ENCODE measurements at places on chromosomes 3 and 15.

- no peak for DNase-seq
Observed at GRCh38 chr3:18717598-18717997, 292.5 kb upstream of the SATB1 start.

- no peak for DNase-seq
Observed at GRCh38 chr3:172546628-172547214, 23.5 kb upstream of the TNFSF10 start.

GRCh38 chr15:65525622-65526021 lies 4.6 kb upstream of the HACD3 start:
- no peak for DNase-seq

- DNase-seq, result no peak
Observed at GRCh38 chr3:52393131-52393807, 51.6 kb downstream of the SEMA3G start.

DNA sequence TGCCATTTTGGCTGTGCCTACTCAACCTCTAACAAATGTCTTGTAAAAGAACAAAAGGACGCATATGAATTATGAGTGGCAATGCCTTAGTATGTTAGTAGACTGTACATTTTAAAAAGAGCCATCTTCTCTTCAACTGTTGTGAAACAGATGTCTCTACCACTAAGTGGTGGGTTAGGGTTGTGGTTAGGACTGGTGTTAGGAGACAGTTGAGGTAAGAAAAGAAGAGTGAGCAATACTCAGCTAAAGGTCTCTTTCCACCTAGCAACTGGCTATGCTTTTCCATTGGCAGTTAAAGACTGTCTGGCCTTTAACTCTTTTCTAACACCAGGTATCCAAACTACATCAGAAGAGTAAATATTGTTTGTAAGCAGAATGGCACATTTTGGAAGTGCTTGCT lies 221.7 kb upstream of the TBC1D5 start:
- DNase-seq, result no peak

DNA sequence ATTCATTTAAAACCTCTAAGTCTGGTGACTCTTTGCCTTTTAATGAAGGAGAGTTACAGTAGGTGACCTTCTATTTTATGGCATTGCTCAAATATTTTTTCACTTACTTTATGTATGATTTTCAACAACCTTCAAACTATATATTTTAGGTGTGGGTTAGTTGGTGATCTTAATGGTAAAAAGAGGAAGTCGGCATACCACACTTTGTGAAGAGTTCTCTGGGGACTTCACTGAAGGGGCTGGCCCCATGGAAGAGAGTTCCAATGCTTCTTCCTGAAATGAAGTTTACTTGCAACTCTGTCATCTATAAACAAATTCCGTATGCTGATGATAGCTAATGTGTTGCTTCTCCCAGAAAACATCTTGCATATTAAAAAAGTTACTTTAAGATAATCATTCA lies 647.0 kb upstream of the SGO1 start:
- DNase-seq, result no peak

DNA sequence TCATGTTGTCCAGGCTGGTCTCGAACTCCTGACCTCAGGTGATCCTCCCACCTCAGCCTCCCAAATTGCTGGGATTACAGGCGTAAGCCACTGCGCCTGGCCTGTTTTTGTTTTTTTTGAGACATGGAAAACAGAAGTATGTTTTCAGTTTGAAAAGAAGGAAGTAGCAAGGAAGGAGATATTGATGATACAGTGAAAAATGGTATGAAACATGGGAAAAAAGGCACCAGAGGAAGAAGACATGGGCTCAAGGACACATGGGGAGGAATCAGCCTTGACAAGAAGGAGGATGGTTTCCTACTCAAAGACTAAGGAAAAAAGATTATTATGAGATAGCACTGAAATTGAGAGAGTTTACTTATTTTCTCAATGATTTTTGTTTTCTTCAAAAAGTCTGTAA lies 30.7 kb downstream of the FMN1 start:
- no peak for DNase-seq

GRCh38 chr3:5754602-5755001 lies 567.1 kb downstream of the EDEM1 start:
- DNase-seq, result no peak

GRCh38 chr15:51675234-51675633 lies 6.1 kb upstream of the SCG3 start:
- DNase-seq, result no peak

- no peak for DNase-seq
Observed at GRCh38 chr15:66617137-66618090, 51.6 kb upstream of the LCTL start.

DNA sequence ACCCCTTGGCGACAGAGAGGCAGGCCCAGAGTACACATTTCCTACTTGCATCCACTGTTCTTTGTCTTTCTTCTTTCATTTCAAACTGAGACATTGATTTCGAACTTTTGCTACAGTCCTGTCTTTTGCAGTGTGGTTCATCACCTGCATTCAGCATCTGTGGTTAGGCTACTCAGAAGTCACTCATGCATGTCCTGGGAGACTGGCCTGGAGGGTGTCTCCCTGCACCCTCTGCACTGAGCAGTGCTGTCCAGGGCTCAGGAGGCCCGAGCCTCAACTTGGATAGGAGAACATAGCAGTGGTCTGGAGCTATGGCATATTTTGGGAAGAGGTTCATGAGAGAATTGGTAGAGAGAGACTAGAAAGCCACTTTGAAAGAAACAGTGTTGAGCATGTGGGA lies 240.2 kb upstream of the TPRG1 start:
- DNase-seq, result no peak

- peak; percentile 69 for DNase-seq
Observed at GRCh38 chr15:80999623-81000036, 1.1 kb upstream of the TLNRD1 start.

DNA sequence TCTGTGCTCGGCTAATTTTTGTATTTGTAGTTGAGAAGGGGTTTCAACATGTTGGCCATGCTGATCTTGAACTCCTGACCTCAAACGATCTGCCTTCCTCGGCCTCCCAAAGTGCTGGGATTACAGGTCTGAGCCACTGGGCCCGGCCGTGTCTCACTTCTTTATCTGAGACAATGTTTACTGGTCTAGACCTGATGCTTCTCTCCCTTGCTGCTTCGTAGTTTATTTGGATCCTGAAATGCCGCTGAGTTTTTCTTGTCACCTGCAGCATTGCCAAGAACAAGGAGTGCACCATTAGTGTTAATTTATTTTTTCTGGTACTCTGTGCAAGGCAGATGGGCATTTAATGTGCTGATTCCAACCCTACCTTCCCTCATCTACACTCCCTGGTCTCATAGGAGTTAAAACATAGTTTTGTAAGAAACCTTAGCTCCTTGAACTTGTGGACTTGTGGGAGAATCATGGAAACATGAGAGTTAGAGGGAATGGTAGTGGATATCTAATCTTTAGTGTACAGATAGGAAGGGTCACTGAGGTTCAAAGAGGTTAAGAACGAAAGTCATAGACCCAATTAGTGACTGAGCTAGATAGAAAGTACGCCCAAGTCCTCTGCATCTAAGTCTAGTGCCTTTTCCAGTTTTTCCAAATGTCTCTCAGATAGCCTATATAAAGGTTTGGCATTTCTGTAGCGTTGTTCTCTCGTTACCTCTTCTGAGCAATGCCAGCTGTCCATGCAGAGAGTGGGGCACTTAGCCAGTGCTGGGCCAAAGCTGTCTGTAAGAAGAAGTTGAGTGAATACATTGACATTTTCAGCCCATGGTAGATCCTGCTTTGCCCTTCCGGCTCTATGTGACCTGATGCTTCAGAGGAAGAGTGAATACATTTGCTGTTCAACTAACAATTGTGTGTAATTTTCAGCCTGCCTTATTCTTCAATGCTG lies 244.1 kb downstream of the LPP start:
- no peak for DNase-seq
